Fibroblast of skin of back (primary cell): ENCODE measurements at places on chromosomes 13 and 19.

DNA sequence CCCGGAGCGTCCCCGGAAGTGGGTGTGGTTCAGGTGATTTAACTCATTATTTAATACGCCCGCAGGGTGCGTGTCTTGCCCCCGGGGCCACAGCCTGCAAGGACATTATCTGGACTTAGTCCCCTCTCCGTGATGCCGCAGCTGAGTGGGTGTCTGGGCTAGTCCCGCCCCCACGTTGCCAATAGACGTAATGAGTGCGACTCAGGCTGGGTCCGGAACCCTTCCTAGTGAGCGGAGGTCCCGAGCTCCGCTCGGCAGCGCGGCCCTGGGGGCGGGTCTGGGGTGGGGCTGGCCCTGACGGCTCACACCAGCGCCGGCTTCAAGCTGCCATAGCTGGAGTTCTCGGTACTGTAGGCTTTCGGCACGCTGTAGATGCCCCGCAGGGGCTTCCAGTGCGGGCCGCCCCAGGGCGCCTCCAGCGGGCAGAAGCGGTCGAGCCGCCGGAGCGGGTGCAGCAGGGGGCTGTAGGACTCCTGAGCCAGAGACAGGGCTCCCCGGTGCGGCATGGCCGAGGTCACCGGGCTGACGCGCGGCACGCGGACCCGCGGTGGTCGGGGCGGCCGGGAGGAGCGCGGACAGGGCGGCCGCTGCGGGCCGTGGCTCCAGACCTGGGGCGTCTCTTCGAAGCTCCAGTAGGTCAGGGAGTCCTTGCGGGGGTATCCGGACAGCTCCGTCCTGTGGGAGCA, 918 bp upstream of the LHB start:
- peak; percentile 67 for DNase-seq

- no peak for DNase-seq
Observed at GRCh38 chr19:51702825-51703574, 9.9 kb downstream of the SPACA6 start.

DNA sequence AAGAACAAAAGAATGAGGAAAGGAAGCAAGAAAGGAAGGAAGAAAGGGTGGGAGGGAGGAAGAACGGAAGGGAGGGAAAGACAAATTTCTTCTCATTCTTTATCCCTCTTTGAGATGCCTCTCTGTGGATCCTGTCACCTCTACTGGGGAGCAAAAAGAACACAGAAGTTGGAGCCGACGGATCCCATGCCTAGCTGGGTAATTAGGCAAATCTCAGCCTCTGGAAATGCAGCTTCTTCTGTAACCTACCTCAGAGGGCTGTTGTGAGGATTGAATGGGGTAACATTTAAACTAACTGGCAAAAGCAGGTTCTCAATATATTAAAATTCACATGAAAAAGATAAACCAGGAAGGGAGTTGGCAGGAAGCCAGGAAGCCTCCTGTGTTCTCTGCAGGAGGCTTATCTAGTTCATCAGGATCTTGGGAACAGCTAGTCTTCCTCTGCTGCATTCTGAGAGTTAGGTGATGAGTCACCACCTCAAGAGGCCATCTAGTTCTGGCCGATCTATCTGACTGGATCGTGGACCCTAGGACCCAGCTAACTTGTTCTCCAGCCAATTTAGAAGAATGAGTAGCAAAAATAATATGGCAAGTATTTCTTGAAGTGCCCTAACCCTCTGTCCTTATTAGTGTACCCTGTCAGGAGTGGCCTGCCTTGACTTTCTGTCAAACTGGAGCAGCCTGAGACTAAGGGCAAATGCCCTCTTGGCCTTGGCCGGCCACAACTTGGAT, 15.2 kb upstream of the CPB2 start:
- peak; percentile 80 for DNase-seq

- DNase-seq, result peak; percentile 24
Observed at GRCh38 chr13:109447667-109448066, 338.7 kb downstream of the IRS2 start.

- DNase-seq, result peak; percentile 13
Observed at GRCh38 chr13:68749796-68750195, 1357.8 kb upstream of the ATXN8OS start.

DNA sequence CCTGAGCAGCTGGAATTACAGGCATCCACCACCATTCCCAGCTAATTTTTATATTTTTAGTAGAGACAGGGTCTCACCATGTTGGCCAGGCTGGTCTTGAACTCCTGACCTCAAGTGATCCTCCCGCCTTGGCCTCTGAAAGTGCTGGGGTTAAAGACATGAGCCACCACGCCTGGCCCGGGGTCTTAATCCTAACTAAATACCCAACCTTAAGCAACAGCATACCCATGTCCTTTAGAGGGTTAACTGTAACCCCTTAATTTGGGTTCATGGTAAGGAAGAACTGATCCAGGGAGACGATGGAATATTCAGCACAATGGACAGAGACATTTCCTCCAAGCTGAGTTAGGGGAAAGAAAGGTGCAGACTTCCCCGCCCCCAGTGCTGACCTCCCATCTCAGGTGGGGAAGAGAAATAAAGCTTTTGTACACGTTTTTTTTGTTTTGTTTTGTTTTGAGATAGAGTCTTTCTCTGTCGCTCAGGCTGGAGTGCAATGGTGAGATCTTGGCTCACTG, 8.7 kb upstream of the GALP start:
- peak; percentile 6 for DNase-seq

DNA sequence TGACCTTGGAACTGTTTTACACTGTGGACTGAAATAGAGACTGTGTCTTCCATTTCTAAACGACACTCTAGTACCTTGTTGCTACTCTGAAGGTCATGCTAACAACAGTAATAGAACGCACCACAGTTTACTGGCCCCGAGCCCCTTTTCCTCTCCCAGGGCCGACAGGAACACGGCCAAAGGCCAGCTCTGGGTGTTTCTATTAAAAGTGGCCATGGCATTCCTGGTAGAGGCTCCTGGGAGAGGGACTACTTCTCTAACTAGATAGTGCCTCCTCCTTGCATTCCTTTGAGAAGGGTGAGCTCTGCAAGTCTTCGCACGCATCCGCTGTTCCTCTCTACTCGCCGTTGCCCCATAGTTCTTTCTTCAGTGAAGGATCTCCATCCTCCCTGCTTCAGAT, 18.7 kb upstream of the SIAH3 start:
- no peak for DNase-seq

GRCh38 chr13:112616586-112617362, 28.8 kb upstream of the TUBGCP3 start:
- DNase-seq, result peak; percentile 40
